ENCODE measurements at places on chromosomes 6 and 20. TPM values are rescaled to one million over a fixed set of nuclear protein-coding genes. Genes with fewer than 3 reads are reported as not detected.

The DBNDD2 gene
- 9.3 TPM for polyA plus RNA-seq

The PLEKHG1 gene
- polyA plus RNA-seq = 0.09 TPM

The BNIP5 gene
- polyA plus RNA-seq = not detected

The CNR1 gene
- not detected for polyA plus RNA-seq

The ASIP gene
- polyA plus RNA-seq = not detected

The ALDH8A1 gene
- 0.15 TPM for polyA plus RNA-seq

Measured in IMR-90 (cell line).